Mucosa of gallbladder (tissue), 1 donor: ENCODE measurements at places on chromosomes 13 and 19. TPM values are rescaled to one million over a fixed set of nuclear protein-coding genes. Genes with fewer than 3 reads are reported as not detected.

GRCh38 chr13:68176475-68176874 is 946.3 kb upstream of the PCDH9 start:
- no peak for DNase-seq

DNA sequence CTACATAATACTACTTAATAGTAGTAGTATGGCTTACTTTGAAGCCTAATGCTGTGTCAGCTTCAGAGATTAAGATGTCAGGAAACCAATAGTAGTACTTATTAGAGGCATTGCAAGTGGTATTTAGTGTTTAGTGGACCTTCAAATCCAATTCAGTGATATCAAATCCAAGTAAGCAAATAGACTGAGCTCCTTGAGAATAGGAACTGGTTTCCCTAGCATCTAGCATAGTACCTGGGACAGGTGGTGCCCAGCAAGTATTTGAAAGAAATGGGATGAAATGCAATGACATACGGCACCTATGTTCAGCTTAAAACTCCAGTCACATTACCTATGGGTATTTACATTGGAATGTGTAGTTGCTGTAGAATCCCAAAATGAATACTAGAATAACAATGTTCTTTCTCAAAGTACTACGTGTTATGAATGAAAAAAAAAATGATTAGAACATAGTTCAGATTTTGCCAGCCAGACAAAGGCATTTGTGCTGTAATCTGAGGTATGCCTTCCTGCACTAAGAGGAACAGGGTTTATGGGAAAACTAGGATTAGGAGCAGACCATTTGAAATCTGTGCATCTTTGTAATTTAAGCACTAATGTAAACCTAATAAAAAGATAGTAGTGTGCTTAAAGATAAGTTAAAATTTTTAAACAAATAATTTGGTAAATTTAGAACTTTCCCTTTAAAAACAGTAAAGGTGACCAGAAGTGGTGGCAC is 17.1 kb downstream of the LSM14A start:
- no peak for DNase-seq

DNA sequence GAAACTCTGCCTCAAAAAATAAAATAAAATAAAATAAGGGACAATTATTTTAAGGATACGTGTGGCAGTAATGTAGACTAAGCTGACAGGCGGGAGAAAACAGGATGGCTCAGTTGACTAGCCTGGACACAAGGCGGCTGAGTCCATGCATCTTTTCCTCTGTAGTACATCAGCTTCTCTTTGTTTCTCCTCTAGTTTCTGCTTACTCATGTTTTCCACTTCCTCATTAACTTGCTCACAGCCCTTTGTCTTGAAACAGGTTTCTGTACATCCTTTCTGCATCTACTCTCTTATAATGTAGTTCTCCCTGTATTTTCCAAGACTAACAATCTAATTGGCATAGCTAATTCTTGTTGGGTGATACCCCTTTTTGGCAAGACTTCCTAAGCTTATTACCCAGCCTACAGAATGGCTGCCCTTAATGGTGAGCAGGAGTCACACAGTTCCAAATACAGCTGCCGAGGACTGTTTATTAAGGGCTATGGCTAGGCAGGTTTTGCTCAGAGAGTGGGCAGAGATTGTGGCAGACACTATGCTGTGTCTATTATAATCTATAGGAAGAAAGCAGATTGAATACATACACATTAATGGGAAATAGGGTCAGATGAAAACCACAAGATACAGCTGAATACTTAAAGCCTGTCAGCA is 58.7 kb upstream of the KLF5 start:
- no peak for DNase-seq

GRCh38 chr19:42857544-42857867 is 22.0 kb downstream of the PSG1 start:
- DNase-seq: no peak

- DNase-seq: no peak
Observed at GRCh38 chr19:54152878-54153524, 6.5 kb downstream of the LENG1 start.

LGALS16 gene
- not detected for total RNA-seq

- no peak for DNase-seq
Observed at GRCh38 chr19:18392926-18393325, 4.5 kb downstream of the LRRC25 start.

LENG8 gene
- 236 TPM for total RNA-seq

ZNF627 gene
- total RNA-seq: 13.9 TPM

- no peak for DNase-seq
Observed at GRCh38 chr19:51469162-51469561, 9.2 kb upstream of the CEACAM18 start.

DNA sequence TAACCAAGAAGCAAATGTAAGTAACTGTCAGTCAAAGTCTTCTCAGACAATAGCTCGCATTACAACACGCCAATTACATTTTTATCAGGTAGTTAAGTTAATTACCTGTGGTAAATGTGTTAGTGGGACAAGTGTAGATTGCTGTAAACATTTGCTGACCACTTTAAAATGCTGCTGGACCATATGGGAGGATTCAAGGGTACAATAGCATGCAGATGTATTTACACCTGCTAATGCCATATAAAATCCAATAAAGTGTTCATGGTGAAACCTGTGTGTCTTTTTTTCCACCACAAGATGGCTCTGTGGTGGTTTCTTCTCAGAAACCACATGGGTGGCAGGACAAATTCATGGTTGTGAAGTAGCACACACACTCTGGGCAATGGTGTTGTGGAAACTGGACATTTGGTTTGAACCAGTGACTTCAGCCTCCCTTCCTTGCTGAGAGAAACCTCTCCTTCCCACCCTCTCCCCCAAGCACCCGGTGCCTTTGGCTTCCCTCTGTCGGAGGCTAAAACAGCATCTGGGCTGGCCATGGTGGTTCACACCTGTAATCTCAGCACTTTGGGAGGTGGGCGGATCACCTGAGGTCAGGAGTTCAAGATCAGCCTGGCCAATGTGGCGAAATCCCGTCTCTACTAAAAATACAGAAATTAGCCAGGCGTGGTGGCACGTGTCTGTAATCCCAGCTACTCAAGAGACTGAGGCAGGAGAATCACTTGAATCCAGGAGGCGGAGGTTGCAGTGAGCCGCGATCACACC is 18.1 kb upstream of the GTF3A start:
- no peak for DNase-seq

DNA sequence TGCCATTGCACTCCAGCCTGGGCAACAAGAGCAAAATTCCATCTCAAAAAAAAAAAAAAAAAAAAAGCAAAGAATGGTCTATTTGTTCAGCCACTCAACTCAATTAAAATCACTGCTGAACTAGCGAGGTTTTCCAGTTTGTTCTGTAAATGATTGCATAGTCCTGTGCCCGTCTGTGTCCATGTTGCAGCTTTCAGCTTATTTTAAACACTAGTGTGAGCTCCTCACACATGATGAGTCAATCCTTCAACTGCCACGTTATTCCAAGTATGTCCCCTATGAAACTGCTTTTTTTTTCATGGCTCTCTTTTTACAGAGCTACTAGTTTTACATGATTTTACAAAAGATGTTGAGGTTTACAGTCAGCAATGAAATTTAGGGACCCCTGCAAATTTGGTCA is 12.2 kb downstream of the SUGP2 start:
- DNase-seq: no peak

SBK2 gene
- total RNA-seq: not detected

CGB5 gene
- not detected for total RNA-seq

DNA sequence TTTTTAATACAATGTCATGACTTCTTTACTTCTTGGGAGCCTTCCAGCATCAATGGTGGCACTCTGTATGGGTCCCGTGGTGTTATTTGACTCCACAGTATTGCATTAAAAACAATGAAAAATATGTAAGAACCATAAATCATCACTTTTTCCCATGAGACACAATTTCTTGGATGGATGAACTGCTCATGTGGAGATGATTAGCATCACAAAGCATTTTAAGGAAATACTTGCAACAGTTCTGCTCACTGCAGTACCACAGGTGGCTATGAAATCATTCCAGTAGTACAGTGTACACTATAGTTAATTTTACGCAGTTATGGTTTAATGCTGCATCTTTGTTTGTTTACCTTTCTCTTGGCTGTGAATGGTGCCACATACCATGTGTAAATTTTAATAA is 37.2 kb upstream of the C1QTNF9B start:
- no peak for DNase-seq

DNA sequence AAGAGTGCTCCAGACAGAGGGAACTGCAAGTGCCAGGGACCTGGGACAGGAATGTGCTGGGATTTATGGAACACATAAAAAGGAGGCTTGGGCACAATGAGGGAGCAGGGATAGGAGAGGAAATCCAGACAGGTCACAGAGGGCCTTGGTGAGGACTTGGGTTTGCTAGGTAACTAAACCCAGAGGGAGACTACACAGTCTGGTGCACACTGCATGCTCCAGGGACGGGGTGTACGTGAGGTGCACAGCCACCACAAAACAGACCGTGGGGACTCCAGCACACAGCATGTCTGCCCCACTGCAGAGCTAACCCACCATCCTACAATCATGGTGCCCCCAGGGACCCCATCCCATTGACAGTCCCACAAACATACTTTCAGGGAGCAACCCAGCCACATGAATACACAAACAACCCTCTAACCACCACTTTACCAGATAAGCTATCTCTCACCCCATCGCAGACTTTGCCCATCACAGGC is 5.5 kb upstream of the ZFP36 start:
- DNase-seq: no peak

GRCh38 chr13:23953860-23954512 is 56.7 kb upstream of the C1QTNF9B start:
- no peak for DNase-seq

PCDH9 gene
- 9.0 TPM for total RNA-seq

DNA sequence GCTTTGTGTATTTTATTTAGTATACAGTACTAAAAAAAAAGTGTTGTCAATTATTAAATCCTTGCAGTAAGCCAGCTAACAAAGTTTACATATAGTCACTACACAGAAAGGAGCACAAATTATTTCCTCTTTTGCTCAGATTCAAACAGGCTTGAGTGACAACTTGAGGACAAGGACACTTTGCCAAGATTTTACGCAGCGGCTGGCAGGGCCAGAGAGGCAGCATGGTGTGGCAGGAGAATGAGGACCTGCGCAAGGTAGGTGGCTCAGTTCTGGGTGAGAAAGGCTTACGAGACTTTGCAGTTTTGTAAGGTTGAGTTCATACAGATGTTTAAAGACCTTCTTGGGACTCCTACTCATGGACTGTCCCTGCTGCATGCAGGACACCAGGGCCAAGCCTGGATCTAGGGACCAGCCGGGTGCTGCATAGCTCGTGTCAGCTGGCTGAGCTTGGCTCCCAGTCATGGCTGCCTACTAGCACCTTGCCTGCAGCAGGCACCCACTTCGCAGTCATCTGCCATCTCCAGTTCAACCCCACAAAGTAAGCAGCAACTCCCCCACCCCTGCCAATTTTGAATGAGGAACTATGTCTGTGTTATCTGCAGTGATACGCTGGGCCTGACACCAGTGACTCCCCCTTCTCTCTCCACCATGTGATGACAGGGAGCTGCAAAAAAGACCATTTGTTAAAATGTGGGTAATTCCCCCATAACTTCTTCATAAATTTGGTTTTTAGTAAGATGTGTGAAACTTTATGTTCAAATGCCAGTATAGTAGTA is 3.7 kb upstream of the TUBA3C start:
- DNase-seq: no peak

- DNase-seq: peak; percentile 60
Observed at GRCh38 chr19:15123900-15124299, 16.7 kb downstream of the SYDE1 start.

GRCh38 chr19:16327501-16327900 is 2.9 kb downstream of the KLF2 start:
- no peak for DNase-seq

OLFM4 gene
- 3.9 TPM for total RNA-seq

GRCh38 chr13:26228096-26228495 is 6.0 kb upstream of the RNF6 start:
- DNase-seq: no peak

DNA sequence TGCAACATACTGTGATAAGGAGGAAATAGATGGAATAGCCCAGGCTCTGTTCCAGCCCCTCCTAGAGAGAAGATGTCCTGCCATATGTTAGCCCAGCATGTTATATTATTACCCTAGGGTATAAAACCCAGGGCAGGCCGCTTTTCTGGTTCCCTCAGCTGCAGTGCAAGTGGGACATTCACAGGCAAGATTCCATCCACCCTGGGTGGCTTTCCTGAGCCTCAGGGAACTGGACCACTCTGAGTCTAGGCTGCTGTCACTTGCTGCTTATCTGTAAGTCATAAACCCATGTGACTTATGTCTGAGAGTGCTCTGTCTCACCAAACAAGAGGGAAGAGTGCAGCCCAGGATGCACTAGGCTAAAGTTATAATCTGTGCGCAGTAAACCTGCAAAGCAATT is 413.2 kb downstream of the MZT1 start:
- DNase-seq: no peak

SLC10A2 gene
- 5.2 TPM for total RNA-seq

GRCh38 chr19:4083677-4084546 is 17.2 kb upstream of the ZBTB7A start:
- no peak for DNase-seq

CEACAM16 gene
- 0.12 TPM for total RNA-seq

CCDC194 gene
- total RNA-seq: 1.0 TPM

GRK1 gene
- not detected for total RNA-seq

EBI3 gene
- 5.6 TPM for total RNA-seq

HRC gene
- total RNA-seq: 2.1 TPM

PGLYRP2 gene
- 1.6 TPM for total RNA-seq

- no peak for DNase-seq
Observed at GRCh38 chr13:60716313-60716712, 319.3 kb downstream of the TDRD3 start.

- DNase-seq: no peak
Observed at GRCh38 chr19:2612619-2613249, 89.8 kb downstream of the GNG7 start.

ICAM5 gene
- total RNA-seq: 0.49 TPM

DNA sequence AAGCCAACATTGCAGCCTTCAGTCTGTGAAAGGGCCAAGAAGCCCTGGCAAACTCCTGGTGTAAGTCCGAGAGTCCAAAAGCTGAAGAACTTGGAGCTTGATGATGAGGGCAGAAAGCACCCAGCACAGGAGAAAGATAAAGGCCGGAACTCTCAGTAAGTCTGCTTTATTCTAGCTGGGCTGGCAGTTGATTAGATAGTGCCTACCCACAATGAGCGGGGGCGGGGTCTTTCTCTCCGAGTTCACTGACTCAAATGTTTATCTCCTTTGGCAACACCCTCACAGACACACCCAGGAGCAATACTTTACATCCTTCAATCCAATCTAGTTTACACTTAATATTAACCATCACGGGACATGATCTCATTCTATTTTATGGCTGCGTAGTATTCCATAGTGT is 1317.1 kb downstream of the SLITRK1 start:
- no peak for DNase-seq
